ENCODE measurements at places on chromosomes 3 and 15.

- DNase-seq, result no peak
These were observed 313.4 kb downstream of the SQOR start for GRCh38 chr15:45948181-45948621.

DNA sequence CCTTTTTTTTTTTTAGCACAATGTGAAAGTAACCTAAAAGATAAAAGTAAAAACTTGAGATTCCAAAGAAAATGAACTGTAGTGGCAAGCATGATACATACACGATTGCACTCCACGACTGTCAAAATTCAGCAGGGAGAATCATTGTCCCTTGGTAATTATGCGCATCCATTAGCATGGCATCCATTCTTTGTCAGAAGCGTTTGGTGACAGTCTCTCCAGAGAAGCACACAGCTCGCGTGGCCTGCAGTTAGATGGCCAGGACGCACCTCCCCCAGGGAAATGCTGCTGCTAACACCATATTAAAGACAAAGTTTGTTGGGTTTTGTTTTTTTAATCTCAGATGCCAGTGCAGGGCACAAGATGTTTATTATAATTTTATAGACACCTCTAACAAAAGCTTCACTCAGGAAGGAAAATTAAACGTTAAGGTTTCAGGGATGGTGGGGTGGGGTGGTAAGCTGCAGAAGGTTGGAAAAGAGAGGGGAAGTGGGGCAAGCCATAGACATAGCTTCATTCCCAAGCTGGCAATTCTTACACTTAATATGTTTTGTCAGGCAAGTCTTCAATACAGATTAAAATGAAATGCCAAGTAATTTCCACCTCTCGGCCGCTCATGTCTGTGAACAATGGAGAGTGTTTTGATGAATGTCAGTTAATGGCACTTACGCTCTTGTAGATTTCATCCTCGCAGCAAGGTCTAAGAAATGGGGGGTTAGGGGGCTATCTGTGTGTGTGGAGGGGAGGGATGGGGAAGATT, 142.8 kb upstream of the TOPAZ1 start:
- DNase-seq, result no peak

GRCh38 chr3:106631373-106632108, 745.7 kb upstream of the CCDC54 start:
- DNase-seq, result no peak

DNA sequence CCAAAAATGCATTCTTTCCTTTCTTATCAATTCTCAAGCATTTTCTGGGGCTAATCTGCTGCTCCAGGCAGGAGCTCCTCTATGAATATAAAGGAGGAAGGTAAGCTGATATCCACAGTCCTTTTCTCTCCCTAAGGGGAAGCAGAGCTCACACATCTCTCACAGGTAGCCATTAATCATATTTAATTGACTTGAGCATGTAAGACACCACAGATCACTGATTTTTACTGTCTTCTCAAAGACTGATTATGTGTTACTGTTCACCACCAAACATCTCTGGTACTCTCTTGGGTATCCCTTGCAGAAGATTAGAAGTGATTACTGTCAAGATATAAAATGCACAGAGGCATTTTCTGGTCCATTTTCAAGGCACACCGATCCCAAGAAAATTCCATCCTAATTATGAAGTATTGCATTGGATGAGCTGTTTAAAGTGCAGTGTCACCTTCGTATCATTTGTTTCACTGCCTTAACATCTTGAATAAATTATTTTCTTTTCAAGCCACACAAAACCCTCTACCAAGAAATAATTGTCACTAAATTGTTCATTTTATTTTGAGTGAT, 100.7 kb downstream of the ARPP21 start:
- DNase-seq, result no peak
